ENCODE measurements at places on chromosomes 3 and 15. TPM values are rescaled to one million over a fixed set of nuclear protein-coding genes. Genes with fewer than 3 reads are reported as not detected.
A peak's percentile ranks its signal among the peaks of the same experiment; 100 is the strongest.

- DNase-seq = peak; percentile 69
Observed at GRCh38 chr3:61537366-61537765, 24.0 kb upstream of the PTPRG start.

GRCh38 chr3:127209840-127210653 lies 17.1 kb downstream of the PRR23E start:
- no peak for DNase-seq

- no peak for DNase-seq
Observed at GRCh38 chr15:57460208-57460816, 84.0 kb downstream of the CGNL1 start.

DNA sequence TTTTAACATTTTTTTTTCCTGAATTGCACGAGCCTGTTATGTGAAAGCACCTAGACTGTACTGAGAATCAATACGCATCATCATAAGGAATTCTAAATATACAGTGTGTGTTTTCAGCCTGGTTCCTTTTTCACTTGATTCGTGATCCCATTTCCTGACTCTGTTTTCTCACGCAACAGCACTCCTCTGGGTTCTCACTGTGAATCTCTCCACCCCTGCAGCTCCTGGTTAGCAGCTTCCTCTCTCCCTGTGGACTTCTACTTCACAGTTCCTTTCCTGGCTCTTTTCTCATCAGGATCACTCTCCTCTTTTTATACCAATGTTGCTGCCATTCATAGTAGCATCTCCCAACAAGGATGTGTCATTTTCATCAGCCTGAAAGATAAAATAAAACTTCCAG lies 297.2 kb downstream of the CADM2 start:
- DNase-seq = no peak

DNA sequence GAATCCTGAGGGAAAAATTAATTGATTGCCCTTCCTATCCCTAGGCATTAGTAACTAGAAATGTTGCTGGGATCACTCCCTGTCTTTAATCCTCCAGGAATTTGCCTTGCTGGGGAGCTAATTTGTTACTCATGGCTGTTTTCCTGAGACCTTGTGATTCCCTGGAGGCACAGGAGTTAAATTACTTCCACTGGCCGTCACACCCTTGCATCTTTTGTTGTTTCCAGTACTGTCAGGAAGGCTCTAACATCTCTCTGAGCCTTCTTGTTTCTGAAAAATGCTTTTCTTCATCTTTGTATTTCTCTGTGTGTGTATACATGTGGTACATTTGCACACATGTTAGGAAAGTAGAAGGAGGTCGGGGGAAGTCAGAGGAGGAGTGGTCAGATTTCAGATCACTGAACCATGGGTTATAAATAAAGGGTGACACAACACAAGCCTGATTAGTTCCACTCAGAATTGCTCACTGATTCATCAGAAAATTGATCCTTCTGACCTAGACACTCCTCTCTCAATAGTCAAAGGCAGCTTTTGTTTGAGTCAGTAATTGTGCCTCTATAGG lies 23.5 kb upstream of the LRRFIP2 start:
- DNase-seq = peak; percentile 94

GRCh38 chr3:52144034-52144795 lies 10.0 kb downstream of the POC1A start:
- peak; percentile 61 for DNase-seq

CCDC54 gene
- total RNA-seq = 0.10 TPM

DNA sequence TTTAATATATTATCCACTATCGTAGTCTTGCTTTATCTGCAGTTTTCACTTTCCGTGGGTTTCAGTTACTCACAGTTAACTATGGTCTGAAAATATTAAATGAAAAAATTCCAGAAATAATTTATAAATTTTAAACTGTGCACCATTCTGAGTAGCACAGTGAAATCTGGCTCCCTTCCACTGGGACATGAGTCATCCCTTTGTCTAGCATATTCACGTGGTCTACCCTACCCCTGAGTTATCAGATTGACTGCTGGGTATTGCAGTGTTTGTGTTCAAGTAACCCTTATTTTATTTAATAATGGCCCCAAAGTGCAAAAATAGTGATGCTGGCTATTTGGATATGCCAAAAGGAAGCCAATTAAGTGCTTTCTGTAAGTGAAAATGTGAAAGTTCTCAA lies 539.5 kb upstream of the AGTR1 start:
- DNase-seq = peak; percentile 62

DNA sequence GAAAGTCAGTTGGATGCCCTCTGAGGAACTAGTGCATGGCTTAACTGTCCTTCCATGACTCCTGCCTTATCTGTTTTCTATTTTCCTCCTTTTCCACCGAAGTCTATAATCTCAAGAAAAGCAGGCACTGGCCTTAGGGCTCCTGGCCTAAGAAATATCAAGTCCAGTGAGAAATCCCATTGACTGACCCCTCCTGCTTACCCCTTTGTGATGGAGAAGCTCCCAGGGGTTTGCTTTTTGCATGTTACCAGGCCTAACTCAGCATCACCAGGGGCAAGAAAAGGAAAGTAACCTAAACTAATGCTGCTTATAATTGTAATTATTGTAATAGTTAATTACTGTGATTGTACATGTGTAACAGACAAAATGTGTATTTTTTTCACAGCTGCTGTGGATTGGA lies 21.7 kb downstream of the CCR3 start:
- DNase-seq = no peak

All from renal cortical epithelial cell (primary cell).